ENCODE measurements at places on chromosomes 3 and 15.

DNA sequence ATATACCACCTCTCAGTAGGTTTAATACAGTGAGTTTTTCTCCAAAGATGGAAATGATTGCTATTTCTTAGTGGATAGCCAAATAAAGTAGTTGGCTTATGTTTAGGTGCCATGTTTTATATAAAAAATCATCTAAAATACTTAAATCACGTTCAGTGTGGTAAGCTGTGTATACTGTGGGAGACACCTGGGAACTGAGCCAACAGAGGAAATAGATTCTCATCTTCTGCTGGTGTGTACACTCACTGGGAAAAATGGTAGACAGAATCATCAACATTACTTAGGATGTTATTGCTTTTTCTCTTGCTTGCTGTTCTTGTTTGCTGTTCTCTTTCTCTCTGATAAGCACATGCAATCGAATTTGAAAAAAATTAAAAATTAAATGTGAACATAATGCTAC, 112.6 kb upstream of the MB21D2 start:
- DNase-seq = no peak

DNA sequence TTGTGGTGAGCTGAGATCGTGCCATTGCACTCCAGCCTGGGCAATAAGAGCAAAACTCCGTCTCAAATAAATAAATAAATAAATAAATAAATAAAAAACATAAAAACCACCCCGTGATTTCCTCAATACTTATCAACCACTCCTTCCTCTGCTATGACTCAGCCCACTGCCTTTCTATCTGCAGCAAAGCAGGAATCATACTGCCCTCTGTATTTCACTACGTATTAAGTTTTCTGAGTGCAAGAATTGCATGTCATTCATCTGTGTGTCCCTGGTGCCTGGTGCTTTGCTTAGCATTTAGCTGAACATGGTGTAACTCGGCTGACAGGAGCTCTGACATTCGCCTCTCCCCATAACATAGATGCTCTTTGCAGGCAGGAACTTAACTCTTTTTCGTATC, 7.1 kb downstream of the LSG1 start:
- no peak for DNase-seq

- DNase-seq = no peak
Observed at GRCh38 chr15:31469786-31470525, 143.3 kb downstream of the KLF13 start.

GRCh38 chr15:62912808-62913207, 129.7 kb upstream of the TPM1 start:
- no peak for DNase-seq

GRCh38 chr15:70817266-70817665, 36.7 kb downstream of the LARP6 start:
- DNase-seq = no peak

DNA sequence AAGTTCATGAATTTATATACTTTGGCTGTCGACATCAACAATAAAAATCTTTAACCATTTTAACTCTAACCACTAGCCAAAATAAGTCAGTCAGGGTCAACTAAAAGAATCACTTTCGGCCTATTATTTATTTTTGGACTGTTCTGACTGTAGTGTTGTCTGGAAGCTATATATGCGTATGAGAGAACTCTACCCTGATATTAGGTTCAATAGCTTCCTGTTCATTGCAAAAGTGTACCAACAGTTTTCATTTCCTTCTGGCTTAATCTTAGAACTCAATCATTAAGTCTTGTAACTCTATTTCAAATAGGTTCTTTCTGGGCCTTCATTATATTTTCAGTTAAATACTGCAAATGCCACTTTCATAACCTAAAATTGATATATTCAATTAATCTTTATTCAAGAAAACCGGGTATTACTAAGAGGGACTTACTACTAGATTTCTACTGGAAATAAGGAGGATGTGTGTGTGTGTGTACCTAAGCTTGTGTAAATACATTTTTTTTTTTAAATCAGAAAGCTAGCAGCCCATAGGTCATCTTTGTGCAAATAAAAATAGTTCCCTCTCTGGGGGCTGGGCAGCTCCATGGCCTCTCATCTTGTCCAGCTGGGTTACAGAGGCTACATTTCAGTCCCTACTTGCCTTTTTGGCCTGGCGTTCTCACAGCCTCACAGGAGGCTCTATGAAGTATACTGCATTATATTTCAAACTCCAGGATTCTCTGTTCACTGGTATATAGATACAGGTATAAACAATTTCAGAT, 5.8 kb downstream of the SERPINI2 start:
- DNase-seq = no peak

DNA sequence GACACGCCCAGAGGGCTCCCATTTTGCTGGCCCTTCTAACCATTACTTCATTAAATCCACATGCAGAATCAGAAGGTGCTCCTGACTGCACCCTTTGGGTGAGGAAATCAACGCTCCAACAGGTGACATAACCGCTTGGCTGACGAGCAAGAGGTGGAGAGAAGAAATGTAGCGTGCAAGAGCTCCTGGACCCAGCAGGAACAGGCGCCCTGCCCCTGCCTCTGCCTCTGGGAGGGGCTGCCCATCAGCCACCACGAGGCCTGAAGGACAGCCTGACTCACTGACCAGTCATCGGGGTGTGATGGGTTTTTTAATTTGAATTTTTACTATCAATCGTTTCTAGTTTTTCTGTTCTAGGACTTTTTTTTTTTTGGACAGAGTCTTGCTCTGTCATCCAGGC, 218.2 kb downstream of the ADAMTS17 start:
- no peak for DNase-seq

DNA sequence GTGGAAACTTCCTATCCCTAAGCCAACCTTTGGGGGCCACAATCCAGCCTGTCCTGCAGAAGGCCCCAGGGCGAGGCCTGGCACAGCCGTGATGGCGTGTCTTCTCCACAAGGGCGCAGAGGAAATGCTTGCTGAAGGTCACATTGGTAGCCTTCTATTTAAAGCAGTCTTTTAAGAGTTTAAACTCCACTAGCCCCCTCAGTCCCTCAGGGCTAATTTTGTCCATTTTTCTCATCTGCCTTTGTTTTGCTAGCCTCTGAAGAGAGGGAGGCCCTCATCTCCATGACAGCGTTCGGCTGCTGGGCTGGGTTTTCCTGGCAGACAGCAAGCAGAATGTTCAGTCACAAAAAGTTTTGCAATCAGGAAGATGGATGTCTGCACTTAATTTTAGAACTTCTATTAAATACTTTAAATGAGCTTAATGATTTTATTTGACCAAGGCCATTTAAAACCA, 40.8 kb downstream of the RARB start:
- DNase-seq = no peak

DNA sequence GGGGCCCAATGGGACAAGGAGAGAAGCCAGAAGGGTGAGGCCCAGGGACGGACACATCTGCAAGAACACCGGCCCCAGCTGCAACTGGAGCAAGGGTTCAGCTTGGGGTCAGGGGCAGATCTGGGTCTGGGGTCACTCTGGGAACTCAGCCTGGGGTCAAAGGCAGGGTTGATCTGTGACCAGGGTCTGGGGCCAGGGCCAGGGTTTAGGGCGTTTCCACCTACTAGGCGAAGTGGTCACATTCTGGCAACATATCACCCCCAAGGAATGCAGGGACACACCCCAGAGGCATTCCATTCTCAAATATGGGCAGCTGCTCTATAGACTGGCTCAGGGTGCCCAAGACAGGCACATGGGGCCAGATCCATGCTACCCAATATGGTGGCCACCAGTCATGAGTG, 9.0 kb downstream of the UROC1 start:
- no peak for DNase-seq

DNA sequence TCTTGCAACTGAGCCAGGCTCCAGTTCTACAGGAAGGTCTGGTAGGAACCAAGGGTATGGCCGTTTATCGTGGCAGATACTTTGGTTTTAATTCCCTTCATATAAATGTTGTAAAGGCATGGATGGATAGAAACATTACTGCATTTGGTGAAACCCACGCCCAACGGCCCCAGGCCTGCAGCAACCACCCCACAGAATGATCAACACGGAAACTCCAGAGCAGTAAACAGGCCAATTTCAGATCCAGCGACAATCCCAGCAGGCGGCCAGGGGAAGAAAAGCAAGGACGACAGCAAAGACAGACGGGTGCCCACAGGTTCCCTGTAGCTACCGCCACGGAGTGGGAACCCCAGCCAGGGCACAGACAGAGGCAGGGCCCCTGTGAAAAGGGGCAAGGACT, 32.6 kb upstream of the PCSK6 start:
- DNase-seq = no peak

DNA sequence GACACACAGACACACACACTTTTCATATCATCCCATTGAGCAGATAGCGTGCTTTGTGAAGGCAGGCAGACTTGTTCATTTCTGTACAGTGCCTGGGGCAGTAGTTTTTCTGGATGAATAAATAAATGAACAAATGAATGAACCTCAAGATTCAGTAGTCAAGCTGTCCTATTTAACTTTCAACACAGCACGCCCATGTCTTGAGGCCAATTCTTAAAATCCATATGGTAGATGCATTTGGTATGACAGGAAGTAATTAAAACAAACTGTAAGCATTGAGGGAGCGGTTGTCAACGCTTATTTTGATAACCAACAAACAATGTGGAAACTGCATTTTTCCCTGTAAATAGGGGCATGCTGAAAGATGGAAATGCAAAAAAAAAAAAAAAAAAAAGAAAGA, 80.0 kb upstream of the BNC1 start:
- no peak for DNase-seq

GRCh38 chr3:37375184-37376127, 201.1 kb upstream of the LRRFIP2 start:
- no peak for DNase-seq

DNA sequence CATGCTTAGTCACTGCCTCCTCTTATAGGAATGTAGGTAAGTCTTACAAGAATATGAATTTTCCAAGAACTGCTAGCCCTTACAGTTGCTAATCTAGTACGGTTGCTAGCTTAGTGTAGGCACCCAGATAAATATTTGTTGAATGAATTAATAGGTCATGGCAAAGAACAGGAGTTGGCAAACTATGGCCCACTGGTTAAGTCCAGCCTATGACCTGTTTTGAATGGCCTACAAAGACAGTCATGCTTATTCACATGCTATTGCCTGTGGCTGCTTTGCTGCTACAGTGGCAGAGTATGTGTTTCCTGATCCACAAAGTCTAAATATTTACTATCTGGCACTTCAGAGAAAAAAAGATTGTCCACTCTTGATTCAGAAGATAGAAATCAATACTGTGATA, 631.8 kb downstream of the AGBL1 start:
- no peak for DNase-seq

DNA sequence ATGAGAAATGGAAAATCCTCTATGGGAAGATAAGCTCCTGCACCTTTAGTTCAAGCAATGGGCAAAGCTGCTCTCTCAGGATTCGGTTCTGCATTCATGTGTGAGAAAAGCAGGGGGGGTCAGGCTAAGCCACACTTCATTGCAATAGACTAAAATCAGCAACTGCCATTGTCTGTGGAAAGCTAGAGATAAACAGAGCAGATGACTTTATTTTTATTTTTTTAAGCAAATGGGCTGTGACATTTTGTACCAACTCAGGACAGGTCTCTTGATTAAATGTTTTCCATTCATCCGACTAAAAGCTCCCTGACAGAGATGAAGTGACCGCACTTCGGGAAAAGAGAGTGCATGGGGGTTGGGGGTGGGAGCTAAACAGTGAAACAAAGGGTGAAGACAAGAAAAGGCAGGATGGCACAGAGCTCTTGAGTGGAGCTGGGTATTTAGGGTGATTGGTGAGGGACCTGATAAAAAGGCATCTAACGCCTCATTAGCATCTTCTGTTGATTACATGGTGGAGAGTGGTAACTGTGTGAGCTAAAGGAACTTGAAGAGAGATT, 987.4 kb downstream of the TUSC7 start:
- DNase-seq = no peak

DNA sequence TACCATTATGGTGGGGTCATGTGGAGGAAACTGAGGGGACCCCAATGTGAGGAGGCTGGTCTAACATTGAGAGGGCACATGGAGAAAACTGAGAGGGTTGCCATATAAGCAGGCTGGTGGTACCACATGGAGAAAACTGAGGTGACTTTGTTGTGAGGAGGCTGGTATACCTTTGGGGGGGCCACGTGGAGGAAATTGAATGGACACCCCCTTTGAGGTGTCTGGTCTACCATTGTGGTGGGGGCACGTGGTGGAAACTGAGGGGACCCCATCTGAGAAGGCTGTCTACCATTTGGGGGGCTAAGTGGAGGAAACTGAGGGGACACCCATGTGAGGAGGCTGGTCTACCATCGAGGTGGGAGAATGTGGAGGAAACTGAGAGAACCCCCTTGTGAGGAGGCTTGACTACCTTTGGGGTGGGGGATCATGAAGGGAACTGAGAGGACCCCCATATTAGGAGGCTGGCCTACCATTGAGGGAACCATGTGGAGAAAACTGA, 163.8 kb downstream of the FBLN2 start:
- DNase-seq = no peak

GRCh38 chr3:32544894-32545293, 25.8 kb downstream of the DYNC1LI1 start:
- no peak for DNase-seq

DNA sequence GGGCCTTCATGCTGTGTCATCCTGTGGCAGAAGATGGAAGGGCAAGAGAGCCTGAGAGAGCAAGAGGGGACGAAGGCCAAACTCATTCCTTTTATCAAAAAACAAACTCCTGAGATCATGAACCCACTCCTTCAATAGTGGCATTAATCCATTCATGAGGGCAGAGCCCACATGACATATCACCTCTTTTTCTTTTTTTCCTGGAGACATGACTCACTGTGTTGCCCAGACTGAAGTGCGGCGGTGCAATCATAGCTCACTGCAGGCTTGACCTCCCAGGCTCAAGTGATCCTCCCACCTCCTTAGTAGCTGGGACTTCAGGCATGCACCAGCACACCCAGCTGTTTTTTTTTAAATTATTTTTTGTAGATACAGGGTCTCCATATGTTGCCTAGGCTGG, 92.0 kb upstream of the RNU6-1 start:
- no peak for DNase-seq

DNA sequence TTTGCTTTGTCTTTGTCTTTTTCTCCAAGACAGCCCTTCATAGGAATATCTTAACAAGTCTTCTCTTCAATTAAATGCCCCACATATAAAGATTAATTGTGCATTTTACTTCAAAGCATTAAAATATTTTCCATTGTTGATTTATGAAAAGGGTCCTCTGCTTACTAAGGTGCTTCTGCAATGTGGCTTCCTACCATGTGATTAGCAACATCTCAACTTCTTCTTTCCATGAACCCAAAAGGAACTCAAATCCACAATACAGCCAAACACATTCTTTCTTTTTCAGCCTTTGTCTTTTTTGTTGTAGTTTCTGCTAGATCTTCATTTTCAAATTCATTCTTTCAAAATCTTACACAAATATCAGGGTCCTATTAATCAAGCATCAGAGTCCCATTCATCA, 309.2 kb downstream of the NSUN3 start:
- DNase-seq = no peak

DNA sequence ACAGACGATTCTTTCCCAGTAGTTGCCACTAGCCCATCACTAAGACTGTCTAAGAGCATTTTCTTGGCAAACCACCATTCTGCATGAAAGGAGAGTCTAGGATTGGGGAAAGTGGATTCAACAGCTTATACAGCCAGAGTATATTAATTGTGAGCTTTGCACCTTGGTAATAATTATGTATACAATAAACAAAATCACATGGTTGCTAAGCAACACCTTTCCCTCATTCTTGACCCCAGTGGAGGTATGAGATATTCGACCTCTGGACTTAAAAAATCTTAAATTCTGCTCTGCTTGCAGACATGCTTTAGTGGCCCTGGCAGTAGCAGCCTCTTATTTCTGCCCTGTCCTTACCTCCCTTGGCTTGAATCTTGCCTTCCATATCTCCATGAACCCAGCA, 73.1 kb downstream of the PPP2R3A start:
- no peak for DNase-seq

GRCh38 chr3:64674591-64675076, 13.2 kb downstream of the ADAMTS9 start:
- no peak for DNase-seq

GRCh38 chr3:190122198-190122771, 1.6 kb upstream of the P3H2 start:
- DNase-seq = no peak

Data from stimulated activated CD4-positive, alpha-beta T cell treated with anti-CD3 and anti-CD28 coated beads, TNF-alpha, amount 100 ng/mL, for 48 hours (primary cell).